ENCODE measurements at places on chromosomes 6 and 20.

DNA sequence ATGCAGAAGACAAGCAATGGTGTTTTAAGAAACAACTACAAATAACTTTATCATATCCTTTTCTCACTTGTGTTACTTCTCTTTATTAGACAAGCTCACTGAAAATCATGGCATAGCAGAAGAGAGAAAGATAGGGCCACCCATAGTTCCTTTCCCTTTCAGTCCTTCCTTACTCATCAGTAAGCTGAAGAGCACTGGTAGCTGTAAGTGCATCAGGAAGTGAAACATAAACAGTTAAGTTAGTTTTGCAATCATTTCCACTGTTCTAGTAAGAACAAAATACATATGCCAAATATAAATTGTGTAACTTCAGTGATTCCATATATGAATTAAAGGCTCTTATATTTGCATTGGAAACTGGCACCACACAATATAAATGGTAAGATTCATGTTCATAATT, 220.1 kb downstream of the HACE1 start:
- no peak for DNase-seq

DNA sequence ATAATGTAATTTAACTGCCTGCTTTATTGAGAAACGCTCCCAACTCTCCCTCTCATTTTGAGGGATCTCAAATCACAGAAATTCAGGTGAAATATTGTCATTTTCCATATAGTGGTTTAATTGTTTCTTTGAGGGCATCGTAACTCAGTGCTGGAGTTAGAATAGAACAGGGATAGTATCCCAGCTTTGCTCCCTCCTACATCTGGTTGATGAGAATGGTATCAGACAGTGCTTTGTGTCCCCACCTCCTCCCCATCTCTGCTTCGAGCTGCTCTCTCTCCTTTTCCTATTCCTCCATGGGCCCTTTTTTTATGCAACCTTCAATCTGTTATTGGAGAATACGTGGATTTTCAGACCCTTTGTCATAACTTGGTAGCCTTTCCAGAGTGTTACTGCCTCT, 41.2 kb upstream of the REV3L start:
- DNase-seq = no peak

DNA sequence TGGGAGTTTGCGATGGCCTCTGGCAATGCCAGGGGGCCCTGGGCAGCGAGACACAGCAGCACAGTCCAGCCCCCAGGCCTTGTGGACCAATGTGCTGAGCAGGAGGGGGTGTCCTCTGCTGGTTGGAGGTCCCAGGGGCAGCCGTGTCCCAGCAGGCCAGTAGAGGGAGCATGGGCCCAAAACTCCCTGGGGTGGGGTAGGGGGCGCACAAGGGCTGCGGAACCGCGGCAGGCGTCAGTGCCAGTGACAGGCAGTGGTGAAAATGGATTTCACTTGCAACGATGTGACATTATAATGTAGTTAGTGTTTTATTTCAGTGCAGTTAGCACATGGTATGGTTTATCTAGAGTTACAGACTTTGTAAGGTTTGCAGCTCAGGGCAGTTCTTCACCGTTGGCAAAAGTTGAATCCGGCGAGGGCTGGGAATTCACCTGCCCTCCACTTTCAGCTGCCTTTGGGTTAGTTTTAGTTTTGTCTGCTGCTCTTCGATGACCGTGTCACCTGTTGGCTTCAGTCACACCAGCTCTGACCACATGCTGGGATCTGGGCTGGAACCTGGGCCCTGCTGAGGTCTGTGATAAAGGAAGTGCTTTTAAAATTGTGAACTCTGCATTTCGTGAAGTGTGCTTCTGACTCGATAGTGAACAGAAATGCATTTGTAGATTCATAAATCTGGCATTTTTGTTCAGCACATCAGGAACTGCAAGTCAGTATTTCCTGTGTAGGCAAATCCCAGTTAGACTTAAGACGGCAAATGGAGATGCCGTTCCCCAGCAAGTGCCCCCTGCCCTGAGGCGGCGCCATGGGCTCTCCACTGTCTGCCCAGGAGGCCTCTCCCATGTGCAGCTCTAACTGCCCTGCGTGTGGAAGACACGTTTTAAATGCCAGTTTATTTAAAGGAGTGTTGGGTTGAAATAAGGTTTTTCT, 46.8 kb downstream of the PYGB start:
- DNase-seq = peak; percentile 39

GRCh38 chr6:71393981-71394432, 105.4 kb downstream of the OGFRL1 start:
- no peak for DNase-seq

DNA sequence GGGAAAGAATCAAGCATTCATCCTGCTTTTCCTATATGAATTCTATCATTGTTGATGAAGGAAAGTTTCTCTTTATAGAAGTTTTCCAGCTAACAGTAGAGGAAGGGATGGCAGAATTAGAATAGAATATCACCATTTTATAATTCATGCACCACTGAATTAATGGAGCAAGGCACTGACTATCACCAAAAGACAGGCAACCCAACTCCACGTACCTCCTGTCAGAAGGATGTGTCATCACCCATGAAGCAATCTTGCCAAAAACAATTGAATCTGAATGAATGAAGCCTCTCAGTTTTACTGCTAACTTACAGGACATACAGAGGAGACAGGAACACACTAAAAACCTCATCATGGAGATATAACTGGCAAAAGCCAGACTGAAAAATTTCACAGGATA, 122.4 kb downstream of the NFATC2 start:
- no peak for DNase-seq

DNA sequence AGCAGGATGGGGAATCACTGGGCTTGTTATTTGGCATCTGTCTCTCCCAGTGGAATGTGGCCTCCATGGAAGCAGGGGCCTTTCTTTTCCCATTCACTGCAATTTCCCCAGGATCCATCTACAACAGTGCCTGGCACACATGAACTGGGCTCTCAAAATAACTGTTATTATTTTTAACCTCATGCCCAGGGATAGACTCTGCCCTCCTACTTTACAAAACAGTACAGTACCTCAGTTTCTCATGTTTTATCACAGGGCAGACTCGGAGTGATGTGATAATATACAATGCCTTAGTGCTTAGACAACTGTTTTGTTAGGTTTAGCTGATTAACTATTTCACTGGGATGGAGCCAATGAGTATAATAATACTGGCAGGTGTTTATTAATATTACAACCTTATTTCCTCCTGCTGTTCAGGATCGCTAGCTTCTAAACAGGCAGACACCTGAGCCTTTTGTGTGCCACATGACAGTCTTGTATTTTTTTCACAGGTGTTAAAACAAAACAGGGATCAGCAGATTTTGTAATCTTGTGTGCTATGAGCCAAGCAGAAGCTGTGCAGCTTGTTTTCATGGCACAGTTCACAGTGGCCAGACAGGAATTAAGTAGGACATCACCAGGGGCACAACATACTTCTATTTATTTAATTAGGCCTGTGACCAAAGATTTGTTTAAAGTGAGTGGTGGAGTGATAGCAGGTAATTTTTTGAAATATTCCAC, 157.7 kb upstream of the EYA4 start:
- no peak for DNase-seq

GRCh38 chr20:25339608-25340007, 51.0 kb downstream of the ABHD12 start:
- no peak for DNase-seq

DNA sequence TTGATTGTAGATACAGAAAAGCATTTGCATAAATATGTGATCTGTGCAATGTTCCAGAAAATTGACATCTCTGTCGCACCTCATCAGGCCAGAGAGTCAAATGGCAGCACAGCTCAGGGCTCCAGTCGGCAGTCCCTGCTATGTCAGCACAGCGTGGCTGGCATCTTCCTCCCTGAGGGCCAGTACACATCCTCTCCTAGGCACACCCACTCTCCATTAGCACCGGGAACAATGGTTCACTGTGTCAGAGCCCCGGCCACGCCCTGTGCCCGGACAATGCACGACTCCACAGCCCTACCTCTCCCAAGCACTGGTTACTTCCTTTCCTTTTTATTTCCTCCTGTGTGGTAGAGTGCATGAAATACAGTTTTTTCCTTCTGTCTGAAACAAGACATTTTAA, 114.9 kb downstream of the FOXC1 start:
- no peak for DNase-seq

GRCh38 chr20:61230166-61230565, 21.9 kb upstream of the CDH4 start:
- no peak for DNase-seq

GRCh38 chr6:73180076-73180738, 45.1 kb downstream of the KHDC1L start:
- DNase-seq = no peak

GRCh38 chr6:111377558-111378120, 105.4 kb downstream of the REV3L start:
- DNase-seq = no peak

DNA sequence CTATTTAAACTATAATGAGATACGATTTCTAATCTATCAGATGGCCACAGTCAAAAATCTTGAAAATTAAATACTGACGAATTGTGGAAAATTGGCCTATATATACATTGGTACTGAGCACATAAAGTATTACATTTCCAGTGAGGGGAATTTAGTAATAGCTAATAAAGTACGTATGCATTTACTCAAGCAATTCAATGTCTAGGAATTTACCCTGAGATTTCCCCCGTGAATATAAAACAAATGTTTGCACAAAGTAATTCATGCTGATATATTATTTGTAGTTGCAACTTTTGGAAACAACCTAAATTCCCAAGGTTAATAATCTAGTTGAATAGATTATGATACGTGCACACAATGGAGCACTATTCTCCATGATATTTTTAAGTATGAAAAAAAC, 14.7 kb upstream of the C6orf141 start:
- no peak for DNase-seq

- DNase-seq = no peak
These were observed 42.8 kb downstream of the INSM1 start for GRCh38 chr20:20410678-20411077.

- DNase-seq = no peak
These were observed 766 bp upstream of the TINAG start for GRCh38 chr6:54307439-54307910.

DNA sequence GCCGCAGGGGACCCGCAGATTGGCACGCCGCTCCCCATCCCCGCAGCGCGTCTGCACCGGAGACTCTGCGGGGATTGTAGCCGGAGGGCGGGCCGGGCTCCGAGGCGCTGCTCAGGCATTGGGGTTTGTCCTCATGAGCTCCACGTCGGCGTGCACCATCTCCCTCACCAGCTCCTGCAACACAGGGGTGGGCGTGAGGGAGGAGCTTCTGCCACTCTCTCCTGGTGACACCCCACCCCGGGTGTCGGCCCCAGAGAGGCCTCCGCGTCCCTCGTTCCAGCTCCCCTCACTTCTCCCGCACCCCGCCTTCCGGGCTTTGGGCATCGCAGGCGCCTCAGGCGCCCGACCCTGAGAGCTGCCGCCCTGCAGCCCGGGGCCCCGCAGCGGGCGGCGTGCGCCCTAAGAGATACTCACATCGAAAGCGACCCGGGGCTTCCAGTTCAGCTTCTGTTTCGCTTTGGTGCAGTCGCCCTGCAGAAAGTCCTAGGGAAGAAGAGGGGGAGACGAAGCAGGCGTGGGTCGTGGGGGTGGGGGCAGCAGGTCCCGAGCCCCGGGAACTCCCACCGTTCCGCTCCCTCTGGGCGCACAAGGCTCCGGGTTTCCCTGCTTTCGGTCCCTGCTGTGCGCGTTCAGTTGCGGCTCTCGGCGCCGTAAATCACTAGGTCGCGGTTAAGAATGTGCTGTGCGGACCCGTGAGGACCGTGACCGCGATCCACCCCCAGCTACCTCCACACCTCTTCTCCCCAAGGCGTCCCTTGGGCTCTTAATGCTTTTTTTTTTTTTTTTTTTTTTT, 14.5 kb downstream of the FOXC1 start:
- no peak for DNase-seq

- no peak for DNase-seq
These were observed 64.9 kb upstream of the GNRH2 start for GRCh38 chr20:2978519-2978918.

DNA sequence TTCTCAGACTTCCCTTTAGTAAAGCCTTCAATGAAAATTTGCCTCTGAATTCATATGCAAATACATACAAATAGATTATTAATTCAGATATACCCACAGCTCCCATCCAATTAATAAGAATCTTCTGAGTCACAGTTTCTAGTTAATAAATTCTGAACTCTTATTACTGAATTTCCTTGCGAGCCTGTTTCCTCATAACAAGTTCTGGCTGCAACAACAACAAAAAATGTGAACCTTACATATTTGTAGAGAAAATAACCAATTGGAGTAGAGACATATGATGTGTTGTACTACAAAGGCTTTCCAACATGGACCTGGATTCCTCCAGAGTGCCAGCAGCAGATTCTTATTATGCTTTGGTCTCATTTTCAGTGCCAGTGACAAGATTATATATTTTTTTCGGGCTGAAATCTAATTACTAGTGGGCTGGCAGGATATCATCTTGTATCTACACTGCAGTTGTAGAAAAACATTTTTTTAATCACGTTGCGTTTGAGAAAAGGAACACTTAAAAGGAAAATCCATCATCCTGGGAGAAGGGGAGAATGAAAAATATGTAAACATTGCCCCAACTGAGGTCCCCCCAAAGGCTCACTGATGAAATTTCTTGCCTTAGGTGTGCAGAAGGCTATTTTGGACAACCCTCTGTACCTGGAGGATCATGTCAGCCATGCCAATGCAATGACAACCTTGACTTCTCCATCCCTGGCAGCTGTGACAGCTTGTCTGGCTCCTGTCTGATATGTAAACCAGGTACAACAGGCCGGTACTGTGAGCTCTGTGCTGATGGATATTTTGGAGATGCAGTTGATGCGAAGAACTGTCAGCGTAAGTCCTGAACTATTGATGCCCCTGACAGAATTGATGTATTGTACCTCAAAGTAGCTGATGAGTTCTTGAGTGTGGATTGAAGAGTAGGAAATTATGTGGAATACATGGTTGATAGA, 404.6 kb downstream of the LAMA2 start:
- no peak for DNase-seq

- DNase-seq = no peak
These were observed 4.8 kb upstream of the MOCS1 start for GRCh38 chr6:39938773-39939654.

DNA sequence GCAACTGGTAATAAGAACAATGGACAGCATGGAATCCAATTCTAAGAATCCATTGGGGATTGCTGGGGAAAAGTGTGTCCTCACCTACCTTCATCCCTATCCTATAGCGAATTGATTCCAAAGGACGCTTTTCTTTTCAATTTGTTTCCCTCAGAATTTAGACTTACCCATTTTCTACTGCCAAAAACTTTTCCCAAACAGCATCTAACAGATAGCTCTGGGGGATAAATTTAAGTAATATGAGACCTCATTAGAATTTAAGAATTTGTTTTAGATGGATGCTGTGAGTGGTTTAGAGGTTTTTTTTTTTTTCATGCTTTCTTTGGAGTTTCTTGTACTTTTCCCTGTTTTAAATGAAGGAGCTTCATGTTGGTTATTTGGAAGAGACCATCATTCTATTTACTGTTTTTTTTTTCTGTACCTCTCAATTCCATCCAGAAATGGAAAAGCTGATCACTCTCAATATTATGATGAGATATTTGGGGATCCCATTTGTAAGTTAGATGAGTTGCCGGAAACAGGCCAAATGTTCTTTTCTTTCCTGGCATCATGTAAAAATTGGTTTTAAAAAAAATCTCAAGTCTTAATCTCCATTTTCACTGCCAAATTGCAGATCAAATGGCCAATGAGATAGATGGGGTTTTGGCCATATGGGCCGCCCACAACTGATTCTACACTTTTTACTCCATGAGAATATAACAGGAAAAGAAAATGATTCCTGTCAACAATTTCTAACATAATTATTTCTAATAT, 105.7 kb downstream of the BCAS1 start:
- no peak for DNase-seq

- no peak for DNase-seq
These were observed 41.3 kb upstream of the CLDN20 start for GRCh38 chr6:155222506-155222905.
